ENCODE measurements at places on chromosomes 1 and 21.

- peak; percentile 58 for DNase-seq
These were observed 26.5 kb downstream of the GPR137B start for GRCh38 chr1:236168716-236169429.

- no peak for DNase-seq
These were observed 41.3 kb upstream of the CFHR3 start for GRCh38 chr1:196733091-196733970.

GRCh38 chr1:224683936-224684335 lies 67.8 kb downstream of the CNIH3 start:
- no peak for DNase-seq

- no peak for DNase-seq
These were observed 296.6 kb downstream of the CHRM3 start for GRCh38 chr1:239682960-239683359.

- DNase-seq, result no peak
These were observed 3.9 kb downstream of the SPEN start for GRCh38 chr1:15851210-15852035.

GRCh38 chr1:202362212-202362611 lies 13.7 kb downstream of the PPP1R12B start:
- no peak for DNase-seq

- DNase-seq, result no peak
These were observed 9.1 kb downstream of the MMEL1 start for GRCh38 chr1:2623571-2624337.

DNA sequence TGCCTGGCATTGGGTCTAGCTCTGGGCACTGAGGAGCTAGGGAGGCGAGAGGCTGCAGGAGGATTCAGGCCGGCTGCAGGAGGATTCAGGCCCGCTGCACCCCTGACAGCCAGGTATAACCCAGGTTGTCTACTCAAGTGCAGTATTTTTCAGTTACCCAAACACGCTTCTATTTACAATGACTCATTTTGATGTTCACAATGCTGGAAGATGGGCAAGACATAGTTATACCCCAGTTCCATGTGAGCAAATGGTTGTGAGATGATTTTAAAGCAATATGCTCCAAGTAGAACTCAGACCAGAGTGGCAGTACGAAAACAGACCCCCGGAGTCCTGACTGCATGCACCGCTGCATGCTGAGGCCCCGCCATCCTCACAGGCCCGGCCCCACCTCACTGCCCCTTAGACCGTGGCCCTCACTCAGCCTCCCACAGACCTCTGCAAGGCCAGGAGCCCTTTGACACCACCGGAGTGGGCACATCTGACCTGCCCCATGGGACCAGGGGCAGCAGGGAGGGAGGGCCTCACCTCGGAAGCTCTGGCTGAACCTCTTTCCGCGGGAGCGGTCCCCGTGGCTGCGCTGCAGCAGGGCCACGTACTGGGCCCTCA lies 553 bp downstream of the LEFTY1 start:
- DNase-seq, result no peak

GRCh38 chr1:217039926-217040325 lies 316.7 kb upstream of the ESRRG start:
- DNase-seq, result no peak

DNA sequence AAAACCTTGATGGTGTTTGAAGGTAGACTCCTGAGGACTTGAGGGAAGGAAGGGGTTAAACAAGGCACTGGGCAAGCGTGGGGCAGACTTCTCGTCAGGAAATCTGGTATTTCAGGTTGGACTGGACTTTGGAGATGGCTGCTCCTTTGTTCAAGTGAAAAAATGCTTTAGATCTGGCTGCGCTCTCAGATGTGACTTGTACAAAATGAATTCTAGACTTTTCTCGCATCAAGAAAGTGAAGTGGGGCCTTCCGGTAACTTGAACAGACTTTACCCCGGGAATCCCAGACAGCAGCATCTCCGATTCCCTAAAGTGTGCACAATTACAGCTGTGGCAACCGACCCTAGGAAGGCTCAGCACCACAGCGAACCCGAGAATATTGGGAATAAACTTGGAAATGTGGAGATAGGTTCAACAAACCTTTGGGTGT lies 44.3 kb upstream of the ERRFI1 start:
- no peak for DNase-seq

DNA sequence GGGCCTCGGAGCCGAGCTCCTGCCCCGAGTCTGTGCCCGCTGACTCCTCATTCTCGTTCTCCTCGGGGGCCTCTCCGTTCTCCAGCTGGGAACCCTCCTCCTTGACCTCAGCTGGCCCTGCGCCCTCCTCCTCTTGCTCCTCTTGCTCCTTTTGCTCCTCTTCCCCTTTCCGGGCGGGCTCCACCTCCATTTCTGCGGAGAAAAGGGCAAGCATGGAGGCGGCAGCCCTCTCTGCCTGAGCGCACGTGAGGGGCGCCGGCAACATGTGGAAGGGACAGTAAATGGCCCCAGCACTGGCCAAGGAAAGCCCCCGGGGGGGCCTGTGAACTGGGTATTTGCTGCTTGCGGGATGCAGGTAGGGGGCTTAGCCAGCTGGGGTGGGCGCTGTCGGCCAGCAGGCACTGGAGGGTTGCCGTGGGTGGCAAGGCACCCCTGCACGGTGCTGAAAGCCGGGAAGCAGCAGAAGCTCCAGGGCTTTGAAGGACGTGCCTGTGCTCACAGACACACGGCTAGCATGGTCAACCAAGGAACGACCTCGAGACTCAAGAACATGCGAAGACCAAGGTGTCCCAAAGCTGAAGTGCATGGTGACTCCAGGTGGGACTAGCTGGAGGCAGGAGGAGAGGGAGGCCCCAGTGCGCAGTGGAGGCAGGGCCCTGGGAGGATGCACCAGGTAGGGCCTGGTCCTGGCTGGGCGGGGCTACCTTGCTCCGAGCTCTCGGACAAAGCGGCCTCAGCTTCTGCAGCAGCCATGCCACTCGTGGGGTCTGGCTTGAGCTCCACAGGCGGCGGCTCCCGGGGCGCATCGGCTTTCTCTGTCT lies 30.7 kb downstream of the ZBTB17 start:
- no peak for DNase-seq

DNA sequence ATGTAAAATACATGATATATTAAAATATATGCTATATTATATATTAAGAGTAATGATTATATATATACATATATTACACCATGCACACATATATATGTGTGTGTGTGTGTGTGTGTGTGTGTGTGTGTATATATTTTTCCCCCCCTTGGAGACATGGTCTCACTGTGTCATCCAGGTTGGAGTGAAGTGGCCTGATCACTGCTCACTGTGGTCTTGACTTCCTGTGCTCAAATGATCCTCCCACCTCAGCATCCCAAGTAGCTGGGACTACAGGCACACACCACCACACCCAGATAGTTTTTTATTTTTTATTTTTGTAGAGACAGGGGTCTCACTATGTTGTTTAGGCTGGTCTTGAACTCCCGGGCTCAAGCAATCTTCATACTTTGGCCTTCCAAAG lies 54.4 kb upstream of the RBM34 start:
- no peak for DNase-seq

DNA sequence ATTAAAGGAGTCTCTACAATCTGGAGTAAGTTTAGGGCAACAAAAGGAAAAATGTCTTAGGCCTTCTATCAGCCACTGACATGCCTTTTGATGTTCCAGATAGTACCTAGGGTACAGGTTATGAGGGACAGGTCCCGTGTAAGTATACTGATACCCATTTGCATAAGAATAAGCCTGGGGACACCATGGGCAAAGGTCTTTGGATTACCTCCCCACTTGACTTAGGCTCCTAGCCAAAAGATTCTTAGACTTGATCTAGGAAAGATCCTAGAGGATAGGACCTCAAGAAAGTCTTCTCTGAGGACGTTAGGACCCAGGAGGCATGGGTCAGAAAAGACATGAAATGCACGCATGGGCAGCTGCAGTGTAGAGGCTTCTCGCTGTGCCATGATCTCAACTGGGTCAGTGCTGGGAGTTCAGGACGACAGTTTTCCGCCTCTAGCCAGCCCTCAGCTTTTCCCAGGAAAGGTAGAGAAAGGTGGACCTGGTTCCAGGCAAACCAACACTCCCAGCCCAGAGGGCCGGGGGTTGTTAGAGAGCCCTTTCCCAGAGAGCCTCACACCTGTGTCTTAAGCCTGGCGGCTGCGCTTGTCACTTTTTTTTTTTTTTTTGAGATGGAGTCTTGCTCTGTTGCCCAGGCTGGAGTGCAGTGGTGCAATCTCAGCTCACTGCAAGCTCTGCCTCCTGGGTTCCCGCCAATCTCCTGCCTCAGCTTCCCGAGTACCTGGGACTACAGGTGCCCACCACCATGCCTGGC lies 26.6 kb downstream of the MSTO1 start:
- DNase-seq, result no peak

DNA sequence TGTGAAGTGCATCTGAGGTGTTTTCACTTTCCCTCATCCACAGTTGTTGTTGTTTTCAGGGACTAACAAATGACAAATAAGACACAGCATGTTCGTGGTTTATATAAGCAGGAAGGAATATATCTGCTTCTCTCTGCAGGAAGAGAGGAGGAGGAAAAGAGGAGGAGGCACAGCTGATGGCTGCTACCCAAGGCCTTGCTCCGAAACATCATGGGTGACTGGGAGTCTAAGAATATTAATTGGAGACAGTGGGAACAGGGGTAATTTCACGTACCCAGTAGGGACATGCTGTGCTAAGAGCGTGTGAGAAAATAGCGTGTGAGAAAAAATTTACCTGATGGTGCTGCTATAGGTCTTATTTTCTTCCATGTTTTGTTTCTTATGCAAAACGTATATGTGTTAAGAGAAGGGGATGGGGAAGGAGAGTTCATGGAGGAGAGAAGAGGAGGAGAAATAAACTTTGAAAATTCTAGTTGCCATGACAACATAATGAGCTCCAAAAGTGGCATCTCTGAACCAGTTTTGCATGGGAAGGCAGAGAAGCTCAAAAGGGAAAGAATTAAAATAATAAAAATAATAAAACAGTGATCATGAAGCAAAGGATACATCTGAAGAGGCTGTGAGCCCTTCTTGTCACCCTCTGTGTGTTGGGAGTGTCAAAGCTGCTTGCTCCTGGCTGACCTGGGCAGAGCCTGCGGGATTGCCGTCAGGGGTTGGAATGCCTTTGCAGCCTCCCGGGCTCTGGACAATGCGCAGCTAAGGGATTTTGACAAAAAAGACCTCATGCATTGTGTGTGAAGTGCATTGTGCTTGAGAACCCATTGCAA lies 192.0 kb downstream of the CACNA1E start:
- no peak for DNase-seq

DNA sequence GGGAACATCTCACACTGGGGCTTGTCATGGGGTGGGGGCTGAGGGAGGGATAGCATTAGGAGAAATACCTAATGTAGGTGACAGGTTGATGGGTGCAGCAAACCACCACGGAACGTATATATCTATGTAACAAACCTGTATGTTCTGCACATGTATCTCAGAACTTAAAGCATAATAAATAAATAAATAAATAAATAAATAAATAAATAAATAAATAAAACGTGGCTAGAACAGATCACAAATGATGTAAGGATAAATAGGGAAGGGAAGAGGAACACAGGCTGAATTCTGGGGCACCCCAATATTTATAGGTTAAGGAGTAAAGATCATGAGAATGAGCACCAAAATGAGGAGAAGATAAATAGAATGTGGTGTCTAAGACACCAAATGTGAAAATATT lies 592.2 kb downstream of the AMY1C start:
- DNase-seq, result no peak

DNA sequence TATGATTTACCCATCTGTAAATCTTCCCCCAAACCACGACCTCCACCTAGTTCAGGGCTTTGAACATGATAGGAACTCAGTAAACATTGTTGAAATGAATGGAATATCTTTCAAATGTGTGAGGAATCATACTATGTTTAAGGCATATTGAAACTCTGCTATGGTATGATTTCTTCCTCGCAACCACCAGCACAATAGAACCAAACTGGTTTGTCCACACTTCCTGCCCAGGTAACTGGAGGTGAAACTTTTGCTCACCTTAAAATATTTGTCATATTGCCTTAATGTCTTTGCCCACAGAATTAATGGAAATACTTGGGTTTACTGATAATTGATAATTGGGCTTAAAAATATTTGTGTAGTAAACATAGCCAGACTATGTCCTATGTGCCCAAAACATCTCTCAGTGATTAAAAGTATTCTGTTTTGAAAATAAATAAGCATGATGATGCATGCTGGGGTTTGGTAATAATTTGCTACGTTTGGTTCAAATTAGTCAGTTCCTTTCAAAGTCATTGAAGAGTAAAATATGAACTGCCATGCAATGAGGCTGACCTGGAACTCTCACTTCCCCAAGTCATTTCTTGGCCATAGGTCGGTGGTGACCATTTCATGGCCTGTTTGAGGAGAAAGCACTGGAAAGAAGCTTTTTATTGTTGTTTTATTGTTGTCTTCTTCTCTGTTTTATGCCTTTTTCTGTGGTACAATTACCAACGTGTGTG lies 73.3 kb downstream of the TNFSF18 start:
- DNase-seq, result no peak

DNA sequence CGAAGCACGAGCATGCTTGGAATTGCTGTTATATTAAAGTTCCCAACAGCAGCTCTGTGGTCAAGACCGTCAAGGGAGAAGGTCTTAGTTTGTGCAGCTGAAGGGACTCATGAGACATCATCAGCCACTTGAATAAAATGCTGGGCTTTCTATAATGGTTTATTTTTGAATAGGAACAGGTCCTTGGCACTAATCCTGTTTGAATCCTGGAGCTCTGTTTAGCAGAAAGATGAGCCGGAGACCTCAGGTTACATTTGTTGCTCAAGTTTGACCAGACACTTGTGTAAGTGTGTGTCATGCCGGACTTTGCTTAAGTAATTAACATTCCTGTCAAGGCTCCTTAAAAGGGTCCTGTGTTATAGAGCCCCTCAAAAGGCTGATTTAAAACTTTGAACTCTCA lies 186.5 kb downstream of the ROR1 start:
- DNase-seq, result no peak

DNA sequence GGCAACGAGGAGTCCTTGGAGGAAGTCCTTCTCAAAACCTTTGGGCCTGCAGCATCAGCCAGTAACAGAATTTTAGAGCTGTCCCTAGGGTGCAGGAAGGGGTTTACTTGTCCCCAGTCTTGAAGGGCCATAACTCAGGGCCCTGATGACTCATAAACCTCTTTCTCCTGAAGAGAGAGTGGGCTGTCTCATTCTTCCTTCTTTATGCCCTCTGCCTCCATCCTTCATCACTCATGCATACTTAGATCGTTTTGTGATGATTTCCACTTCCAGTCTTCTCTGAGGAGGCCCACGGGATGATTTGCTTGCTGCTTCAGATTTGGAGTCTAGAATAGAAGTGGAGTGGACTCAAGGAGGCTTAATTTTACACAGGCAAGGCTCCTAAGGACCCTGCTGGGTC lies 60.2 kb downstream of the NDUFS5 start:
- no peak for DNase-seq

GRCh38 chr1:212242288-212242984 lies 42.8 kb upstream of the PPP2R5A start:
- no peak for DNase-seq

- no peak for DNase-seq
These were observed 62.8 kb upstream of the BCL9 start for GRCh38 chr1:147478521-147478920.

GRCh38 chr21:36846631-36847030 lies 119.8 kb downstream of the HLCS start:
- DNase-seq, result no peak
